ENCODE measurements at places on chromosomes 6 and 20.

DNA sequence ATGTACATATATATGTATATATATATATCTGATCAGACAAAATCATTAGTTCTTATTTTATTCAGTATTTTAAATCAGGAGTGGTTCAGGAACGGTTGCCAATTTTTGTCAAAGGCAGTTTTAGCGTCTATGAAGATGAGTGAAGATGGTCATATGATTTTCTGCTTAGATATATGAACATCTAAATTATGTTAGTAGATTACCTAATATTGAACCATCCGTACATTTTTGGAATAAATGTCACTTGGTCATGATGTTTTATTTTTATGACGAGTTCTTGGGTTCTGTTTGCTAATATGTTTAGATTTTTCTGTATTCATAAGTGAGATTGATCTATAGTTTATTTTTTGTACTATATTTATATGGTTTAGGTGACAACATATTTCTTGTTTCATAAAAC is 3.3 kb downstream of the TMEM244 start:
- DNase-seq, result no peak

DNA sequence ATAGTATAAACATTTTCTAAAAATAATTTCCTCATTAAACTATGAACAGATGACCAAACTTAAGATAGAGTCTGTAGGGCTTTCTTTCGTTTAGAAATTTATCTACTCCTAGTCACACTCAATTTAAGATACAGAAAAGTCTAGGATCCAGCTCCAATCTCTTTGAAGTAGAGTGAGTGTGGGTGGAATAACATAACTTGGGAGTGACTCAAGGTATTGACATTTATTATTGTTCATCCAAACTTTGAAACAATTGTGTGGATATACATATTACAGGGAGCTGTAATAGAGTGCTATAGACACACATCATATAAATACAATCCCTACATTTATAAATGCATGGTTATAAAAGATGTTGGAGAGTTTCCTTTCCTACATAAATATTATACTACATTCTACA is 715.2 kb upstream of the MANEA start:
- no peak for DNase-seq

GRCh38 chr6:146071781-146072180 is 42.9 kb downstream of the GRM1 start:
- no peak for DNase-seq

DNA sequence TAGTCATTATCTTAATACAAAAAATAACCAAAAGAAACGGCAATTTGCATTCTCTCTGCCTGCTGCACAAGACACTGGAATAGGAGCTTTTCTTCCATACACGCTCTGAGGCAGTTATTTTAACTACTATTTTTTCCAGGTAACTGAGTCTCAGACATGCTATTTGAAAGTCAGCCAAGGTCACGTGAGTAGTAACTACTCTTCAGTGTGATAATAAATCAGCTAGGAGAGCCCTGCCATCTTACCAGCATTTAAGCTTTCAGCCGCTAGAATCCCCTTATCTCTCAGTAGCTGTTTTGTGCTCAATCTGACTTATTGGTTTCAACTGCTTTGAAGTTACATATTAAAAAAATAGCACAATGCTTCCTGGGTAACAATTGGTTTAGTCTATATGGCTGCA is 84.5 kb downstream of the NRN1 start:
- DNase-seq, result no peak

- DNase-seq, result peak; percentile 51
Observed at GRCh38 chr20:38209736-38210405, 44.8 kb upstream of the TGM2 start.

- no peak for DNase-seq
Observed at GRCh38 chr6:135854799-135855198, 3.3 kb downstream of the PDE7B start.

- no peak for DNase-seq
Observed at GRCh38 chr20:57465943-57466342, 59.0 kb downstream of the CTCFL start.

DNA sequence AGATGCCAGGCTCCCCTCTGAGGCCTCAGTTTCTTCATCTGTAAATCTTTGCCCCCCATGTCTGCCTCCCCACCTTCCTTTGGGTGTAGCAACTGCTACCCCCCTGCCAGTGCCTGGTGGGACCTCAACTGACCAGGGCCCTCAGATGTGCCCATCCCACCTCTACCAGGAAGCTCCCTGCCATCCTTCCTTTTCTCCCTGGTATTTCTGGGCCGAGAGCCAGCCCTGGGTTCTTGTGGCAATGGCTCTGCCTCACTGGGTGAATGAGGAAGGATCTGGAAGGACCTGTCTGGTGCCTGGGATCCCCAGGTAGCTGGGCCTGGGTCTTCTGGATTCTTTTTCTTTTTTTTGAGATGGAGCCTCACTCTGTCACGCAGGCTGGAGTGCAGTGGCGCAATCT is 141.1 kb upstream of the RNF24 start:
- DNase-seq, result no peak

DNA sequence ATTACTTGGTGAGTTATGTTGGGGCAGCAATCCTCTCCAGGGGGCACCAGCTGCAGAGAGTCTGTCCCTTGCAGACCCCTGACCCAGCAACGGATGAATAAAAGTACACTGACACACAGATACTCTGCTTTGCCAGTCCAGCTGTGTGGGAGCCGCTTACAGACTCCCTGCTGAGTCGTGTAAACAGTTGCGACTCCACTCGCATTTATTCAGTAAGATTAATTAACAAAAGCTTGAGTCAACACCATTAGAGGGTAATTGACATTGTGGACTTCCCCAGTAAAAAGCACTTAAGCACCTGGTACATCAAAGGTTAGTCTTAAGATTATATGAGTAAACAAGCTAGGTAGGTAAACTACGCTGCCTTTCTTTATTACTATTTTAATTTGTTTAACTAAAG is 92.0 kb upstream of the TMEM181 start:
- DNase-seq, result no peak

DNA sequence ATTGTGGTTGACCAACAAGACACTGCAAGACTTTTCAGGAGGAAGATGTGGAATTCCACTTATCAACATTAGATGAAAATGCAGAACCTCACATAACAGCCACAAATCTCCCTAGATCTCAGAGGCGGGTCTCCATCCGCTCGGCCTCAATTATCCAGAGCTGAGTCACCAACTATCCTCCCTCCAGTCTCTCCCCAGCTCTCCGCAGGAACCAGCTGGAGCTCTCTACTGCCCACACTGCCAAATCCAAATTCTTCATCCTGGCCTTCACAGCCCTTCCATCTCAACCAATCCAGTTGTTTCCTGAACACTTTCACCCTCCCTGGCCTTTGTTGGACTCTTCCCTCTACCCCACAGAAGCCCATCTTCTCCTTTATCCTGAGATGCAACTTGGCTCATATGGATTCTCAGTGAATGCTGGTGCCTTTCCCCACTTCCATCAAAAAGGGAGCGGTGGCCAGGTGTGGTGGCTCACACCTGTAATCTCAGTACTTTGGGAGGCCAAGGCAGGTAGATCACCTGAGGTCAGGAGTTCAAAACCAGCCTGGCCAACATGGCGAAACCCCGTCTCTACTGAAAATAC is 3.5 kb upstream of the TGIF2 start:
- peak; percentile 80 for DNase-seq

- DNase-seq, result no peak
Observed at GRCh38 chr20:35007891-35008290, 52.2 kb downstream of the MYH7B start.

GRCh38 chr6:149867876-149868640 is 3.9 kb upstream of the LRP11 start:
- no peak for DNase-seq

- DNase-seq, result no peak
Observed at GRCh38 chr6:146305951-146306350, 237.7 kb upstream of the RAB32 start.

DNA sequence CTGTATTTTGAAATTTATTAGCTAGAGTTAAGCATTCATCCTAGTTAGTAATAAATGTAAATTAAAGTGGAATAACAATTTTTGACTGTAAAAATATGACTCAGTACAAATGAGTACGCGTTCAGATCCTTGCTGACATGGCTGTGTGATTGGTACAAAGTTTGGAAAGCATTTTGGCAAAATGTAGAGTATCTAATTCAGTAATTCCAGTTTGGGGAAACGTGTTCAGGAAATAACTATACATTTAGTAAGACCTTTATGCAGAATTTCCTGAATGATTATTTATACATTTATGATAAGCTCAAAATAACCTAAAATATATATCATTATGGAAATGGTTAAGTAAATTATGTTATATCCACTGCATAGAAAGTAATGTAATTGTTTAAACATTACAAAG is 8.0 kb downstream of the VTA1 start:
- no peak for DNase-seq

GRCh38 chr20:19688031-19688806 is 69.8 kb upstream of the RIN2 start:
- DNase-seq, result peak; percentile 88

GRCh38 chr6:158312672-158313397 is 570 bp downstream of the TULP4 start:
- no peak for DNase-seq

- peak; percentile 35 for DNase-seq
Observed at GRCh38 chr6:21800948-21801438, 207.4 kb downstream of the SOX4 start.

Data from HT1080 (cell line).